ENCODE measurements at places on chromosomes 3 and 15. TPM values are rescaled to one million over a fixed set of nuclear protein-coding genes. Genes with fewer than 3 reads are reported as not detected.

DNA sequence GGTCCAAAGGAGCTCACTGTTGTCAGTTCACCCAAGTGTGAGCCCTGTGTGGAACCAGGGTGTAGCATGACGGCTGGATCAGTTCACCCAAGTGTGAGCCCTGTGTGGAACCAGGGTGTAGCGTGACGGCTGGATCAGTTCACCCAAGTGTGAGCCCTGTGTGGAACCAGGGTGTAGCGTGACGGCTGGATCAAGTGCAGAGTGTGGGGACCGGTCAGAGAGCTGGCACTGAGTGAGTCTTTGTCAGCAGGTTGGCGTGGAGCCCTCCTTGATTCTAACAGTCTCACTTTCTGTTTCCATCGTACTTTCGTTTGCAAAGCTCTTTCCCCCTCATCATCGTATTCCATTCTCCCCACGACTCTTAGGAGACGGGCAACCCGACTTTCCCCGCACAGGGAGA is 57.9 kb upstream of the DLG1 start:
- no peak for DNase-seq

GRCh38 chr3:169871129-169871886 is 1.6 kb upstream of the LRRC31 start:
- no peak for DNase-seq

- DNase-seq, result no peak
Observed at GRCh38 chr3:159502986-159503385, 485.6 kb upstream of the IL12A start.

IL17RD gene
- total RNA-seq, result 3.2 TPM

All from glomerular endothelial cell (primary cell).